ENCODE measurements at places on chromosomes 5 and 9. TPM values are rescaled to one million over a fixed set of nuclear protein-coding genes. Genes with fewer than 3 reads are reported as not detected.

DNA sequence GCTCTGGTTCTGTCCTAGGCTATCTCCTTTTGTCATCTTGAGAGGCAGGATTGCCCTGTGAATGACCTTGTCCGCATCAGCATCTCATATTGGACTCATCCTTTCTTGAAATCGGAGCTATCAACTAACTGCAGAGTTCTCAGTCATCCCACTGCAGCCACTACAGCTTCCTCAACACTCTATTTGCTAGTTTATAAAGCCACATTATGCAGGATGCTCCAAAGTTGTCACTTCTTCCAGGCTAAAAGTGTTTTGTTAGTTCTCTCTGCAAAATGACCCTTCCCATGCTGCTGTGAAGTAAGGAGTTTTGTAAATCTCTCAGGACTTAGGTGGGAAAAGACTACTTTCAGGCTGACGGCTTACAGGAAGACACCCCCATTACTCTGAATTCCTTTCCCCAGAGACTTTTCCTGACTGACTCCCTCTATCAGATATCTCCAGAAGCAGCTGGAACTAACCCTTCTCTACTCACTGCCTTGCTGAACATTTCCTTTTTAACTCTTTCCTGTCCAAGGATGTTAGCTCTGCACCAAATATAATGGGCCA lies 257.6 kb downstream of the NFIB start:
- H3K27me3 ChIP-seq: no peaks in the 10 kb centered on the region
- peaks cover 9% of the 10 kb centered on the region for H3K4me1 ChIP-seq
- H3K27ac ChIP-seq: no peak overlapping the region
- no peak for DNase-seq

- no peaks in the 10 kb centered on the region for H3K4me1 ChIP-seq
- DNase-seq: no peak
- no peak overlapping the region for H3K27ac ChIP-seq
- H3K4me3 ChIP-seq: no peak overlapping the region
- no peaks in the 10 kb centered on the region for H3K36me3 ChIP-seq
- H3K27me3 ChIP-seq: peaks cover 46% of the 10 kb centered on the region
Observed at GRCh38 chr5:69029292-69029691, 64.5 kb upstream of the SLC30A5 start.

DNA sequence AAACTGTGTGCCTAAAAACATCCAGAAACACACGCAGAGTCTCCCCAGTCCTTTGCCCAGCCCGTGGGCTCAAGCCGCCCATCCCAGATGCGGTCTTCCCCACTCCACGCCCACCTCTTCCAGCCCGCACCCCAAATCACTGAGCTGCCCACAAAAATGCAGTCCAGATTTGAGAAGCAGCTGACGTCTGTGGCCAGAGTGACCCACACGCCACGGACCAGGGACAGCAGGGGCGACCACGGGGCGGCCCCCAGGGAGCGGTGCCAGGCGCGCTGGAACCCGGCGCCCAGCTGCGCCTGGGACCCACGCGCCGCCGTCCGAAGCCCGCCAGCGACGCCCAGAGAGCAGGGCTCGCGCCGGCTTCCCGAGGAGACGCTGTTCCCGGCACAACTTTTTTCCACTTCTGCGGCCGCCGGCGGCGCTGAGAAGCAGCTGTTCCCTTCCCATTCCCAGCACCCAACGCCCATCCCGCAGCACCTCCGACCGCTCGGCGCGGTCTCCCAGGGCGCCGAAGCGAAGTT lies 674 bp downstream of the LHFPL2 start:
- DNase-seq: peak; percentile 86
- peaks cover 55% of the 10 kb centered on the region for H3K4me1 ChIP-seq
- peaks cover 21% of the 10 kb centered on the region for H3K36me3 ChIP-seq

DNA sequence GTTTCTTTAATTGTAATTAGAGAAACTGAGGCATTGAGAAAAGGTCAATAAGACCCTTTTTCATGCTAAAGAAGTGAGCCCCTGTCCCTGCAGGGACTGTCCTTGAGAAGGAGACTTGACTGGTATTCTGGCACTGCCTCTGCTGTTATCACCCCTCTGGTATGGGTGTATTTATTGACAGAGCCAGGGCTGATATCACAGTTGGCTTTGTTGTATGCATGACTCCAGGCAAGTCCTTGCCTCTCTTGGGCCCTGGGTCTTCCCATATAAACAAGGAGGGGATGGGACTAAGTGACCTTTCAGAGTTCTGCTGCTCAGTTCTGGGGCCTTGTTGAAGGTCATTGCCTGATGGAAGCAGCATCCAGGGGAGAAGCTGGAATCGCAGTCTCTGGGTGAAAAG lies 71.8 kb upstream of the PPARGC1B start:
- H3K4me1 ChIP-seq: no peaks in the 10 kb centered on the region
- H3K27me3 ChIP-seq: peaks cover 41% of the 10 kb centered on the region
- H3K36me3 ChIP-seq: no peaks in the 10 kb centered on the region
- H3K4me3 ChIP-seq: no peak overlapping the region
- DNase-seq: no peak

DNA sequence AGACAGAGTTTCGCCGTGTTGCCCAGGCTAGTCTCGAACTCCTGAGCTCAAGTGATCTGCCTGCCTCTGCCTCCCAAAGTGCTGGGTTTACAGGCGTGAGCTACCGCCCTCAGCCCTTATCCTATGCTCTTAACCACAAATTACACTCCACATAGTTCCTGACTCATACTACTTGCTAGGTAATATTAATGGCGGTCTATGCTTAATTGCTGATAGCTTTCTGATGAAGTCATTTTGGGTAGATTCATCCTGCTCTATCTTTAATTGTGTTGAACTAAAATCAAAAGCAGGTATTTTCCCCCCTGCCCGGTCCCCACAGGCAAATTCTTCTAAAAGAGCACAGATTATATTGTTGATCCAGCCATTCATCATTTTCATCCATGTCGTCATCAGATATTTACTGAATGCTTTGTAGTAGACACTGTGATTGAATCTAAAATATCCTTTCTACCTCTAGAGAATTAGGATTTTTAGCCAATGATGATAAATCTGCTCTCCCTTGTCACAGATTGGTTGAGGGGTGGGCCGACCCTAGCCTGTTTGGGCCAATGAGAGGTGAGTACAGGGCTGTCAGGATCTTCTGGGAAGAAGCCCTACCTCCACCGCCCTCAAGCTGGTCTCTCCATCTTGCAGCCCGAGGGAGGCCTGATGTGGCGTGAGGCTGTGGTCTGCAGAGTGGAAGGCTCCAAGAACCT lies 144.8 kb downstream of the NR3C1 start:
- no peak overlapping the region for H3K4me3 ChIP-seq
- H3K27ac ChIP-seq: no peak overlapping the region
- H3K4me1 ChIP-seq: peaks cover 7% of the 10 kb centered on the region
- no peak for DNase-seq
- H3K36me3 ChIP-seq: no peaks in the 10 kb centered on the region

Gene NIM1K
- 0.29 TPM for total RNA-seq

All from osteocyte (in vitro differentiated cells).